Right hindlimb (tissue), 1 donor: ENCODE measurements at places on chromosomes 16 and 17.

DNA sequence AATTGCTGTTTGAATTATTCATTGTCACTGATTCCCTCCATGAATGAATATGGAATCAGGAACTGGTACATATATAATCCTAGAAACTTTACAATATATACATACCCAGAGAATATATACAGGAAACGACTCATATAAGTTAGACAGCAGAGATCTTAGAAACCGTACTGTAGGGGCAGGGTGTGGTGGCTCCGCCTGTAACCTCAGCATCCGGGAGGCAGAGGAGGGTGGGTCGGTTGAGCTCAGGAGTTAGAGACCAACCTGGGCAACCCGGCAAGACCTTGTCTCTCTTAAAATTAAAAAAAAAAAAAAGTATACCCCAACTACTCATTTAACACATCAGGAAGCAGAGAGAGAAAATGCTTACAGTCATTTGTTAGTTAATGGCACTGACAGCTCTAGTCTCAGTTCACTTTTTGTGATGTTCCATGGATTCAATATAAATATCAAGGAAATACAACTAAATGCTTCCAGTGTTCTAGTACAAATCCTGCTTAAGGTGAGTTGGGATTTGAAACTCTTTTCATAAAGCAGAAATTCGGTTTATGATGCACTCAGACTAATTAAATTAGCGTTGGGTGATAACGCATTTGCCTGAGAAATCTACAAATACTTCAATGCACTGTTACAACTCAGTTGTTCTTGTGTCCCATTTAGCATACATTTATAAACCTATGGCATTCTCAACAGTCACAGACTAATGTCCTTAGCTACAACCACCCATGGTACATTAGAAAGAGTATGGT is 5.6 kb downstream of the GLG1 start:
- DNase-seq: no peak

- no peak for DNase-seq
These were observed 12.4 kb downstream of the ZFPM1 start for GRCh38 chr16:88465387-88465983.

DNA sequence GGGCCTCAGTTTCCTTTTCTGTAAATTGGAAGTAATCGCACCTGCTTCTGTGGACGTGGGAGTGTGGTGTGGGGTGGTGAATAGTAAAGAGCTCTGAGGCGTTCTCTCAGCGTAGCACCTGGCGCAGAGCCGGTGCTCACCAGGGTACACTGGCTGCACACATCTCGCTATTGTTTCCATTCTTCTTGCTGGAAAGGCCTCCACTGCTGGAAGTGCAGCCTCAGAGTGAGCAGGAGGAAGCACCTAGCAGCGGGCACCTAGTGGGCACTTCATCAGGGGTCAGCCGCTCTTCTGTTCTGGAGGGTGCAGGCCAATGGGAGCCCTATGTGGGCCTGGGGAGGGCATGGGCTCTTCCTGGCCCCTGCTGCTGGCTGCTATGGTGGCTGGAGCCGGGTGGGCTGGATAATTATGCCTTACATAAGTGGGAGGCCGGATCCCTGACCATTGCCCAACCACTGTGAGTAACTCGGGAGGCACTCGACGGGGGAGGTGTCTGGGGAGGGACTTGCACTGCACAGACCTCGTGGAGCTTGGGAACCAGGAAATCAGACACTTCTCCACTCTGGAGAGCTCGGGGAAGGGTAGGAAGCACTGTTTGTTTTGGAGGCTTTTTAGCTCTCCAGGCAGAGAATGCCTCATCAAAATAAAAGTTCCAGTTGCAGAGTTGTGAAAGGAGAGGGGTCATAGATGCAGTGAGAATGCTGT is 1.7 kb downstream of the MAP2K3 start:
- peak; percentile 89 for DNase-seq

GRCh38 chr17:35051183-35051578 is 12.3 kb downstream of the RFFL start:
- no peak for DNase-seq

DNA sequence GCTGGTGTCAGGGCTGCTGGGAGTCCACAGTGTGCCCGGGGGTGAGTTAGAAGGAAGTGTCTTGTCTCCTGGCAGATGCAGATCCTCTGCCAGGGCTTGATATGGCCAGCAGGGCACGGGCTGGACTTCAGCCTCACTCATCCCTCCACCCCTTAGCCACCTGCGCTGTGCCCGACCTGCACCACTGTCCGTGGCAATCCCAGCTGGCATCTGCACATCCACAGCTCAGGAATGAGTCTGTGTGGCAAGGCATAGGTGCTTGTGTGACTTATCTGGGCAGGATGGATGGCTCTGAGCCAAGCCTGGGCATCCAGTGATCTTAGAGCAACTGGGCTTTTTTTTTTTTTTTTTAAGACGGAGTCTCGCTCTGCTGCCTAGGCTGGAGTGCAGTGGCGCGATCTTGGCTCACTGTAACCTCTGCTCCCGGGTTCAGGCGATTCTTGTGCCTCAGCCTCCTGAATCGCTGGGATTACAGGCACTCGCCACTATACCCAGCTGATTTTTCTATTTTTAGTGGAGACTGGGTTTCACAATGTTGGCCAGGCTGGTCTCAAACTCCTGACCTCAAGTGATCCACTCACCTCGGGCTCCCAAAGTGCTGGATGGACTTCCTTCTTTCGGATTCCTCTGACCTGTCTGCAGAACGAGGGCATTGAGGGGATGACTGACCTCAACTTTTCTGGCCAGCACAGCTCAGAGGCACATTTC is 22.5 kb upstream of the CACNG1 start:
- no peak for DNase-seq
